Hypothalamus (tissue), 51 donors: ENCODE measurements at places on chromosomes 4 and X.

- DNase-seq = no peak
Observed at GRCh38 chr4:10108818-10109783, 7.5 kb downstream of the WDR1 start.

DNA sequence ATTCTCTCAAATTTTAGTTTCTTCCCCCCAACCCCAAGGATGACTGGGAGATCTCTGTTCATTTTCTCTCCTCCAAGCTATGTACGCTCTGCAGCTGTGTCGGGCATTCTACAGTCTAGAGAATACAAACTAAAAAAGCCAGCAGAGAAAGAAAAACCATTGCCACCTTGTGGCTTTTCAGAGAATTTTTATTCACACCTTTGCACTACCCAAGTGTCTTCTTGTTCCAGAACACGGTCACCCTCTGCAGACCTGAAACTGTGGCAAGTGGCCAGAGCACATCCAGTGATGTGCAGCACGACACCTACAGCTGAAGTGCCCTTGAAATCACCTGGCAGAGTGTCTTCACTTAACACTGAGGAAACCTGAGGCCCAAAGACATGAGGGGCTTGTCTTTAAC is 68.6 kb downstream of the CHST7 start:
- no peak for DNase-seq

- no peak for DNase-seq
Observed at GRCh38 chrX:31237189-31237588, 165.3 kb upstream of the FTHL17 start.

DNA sequence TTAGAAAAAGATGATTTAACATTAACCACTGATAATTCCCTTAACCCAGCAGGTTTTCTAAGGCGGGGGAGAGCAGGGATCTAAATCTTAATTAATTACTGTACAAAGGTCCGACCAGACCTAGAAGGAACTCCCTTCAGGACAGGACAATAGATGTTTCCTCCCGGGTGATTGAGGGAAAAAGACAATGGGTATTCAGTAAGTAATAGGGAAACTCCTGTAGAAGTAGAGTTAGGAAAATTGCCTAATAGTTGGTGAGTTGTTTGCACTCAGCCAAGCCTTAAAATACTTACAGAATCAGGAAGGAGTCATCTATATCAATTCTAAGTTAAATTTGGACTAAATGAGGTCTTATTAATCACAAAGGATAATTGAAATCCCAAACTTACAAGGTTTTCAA is 5.8 kb upstream of the SRD5A3 start:
- DNase-seq = no peak

GRCh38 chr4:141713771-141714445 is 77.5 kb downstream of the IL15 start:
- DNase-seq = no peak
